ENCODE measurements at places on chromosomes 12 and 14.

- peak overlapping the region; percentile 81 for H3K4me3 ChIP-seq
- DNase-seq, result no peak
- peak overlapping the region; percentile 57 for H3K27ac ChIP-seq
- peaks cover 30% of the 10 kb centered on the region for H3K27me3 ChIP-seq
- no peaks in the 10 kb centered on the region for H3K36me3 ChIP-seq
Measured at GRCh38 chr14:59918824-59919569, 947 bp upstream of the LRRC9 start.

- DNase-seq, result no peak
- no peak overlapping the region for H3K27ac ChIP-seq
- H3K4me1 ChIP-seq, result peaks cover 2% of the 10 kb centered on the region
- H3K4me3 ChIP-seq, result no peak overlapping the region
Measured at GRCh38 chr14:95039259-95039992, 117.9 kb downstream of the DICER1 start.

DNA sequence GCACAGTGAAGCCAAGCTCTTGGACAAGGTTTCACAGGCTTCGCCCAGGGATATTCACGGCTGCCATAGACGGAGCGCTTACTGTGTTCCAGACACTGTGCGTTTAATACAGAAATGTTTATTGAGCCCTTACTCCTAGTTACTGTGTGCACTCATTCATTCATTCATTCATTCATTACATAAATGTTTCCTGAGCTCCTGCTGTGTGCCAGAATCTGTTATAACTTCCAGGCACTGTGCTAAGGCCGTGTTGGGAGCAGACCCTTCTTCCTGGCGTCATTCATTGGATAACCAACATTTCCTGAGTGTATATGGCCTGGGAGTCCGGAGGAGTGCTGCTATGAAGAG is 760 bp upstream of the MED13L start:
- peak overlapping the region; percentile 81 for H3K4me3 ChIP-seq

GRCh38 chr12:70314145-70314544 is 51.9 kb upstream of the KCNMB4 start:
- peaks cover 36% of the 10 kb centered on the region for H3K4me1 ChIP-seq
- DNase-seq, result no peak
- H3K27me3 ChIP-seq, result no peaks in the 10 kb centered on the region
- no peak overlapping the region for H3K27ac ChIP-seq
- no peak overlapping the region for H3K4me3 ChIP-seq
- peaks cover 4% of the 10 kb centered on the region for H3K36me3 ChIP-seq

DNA sequence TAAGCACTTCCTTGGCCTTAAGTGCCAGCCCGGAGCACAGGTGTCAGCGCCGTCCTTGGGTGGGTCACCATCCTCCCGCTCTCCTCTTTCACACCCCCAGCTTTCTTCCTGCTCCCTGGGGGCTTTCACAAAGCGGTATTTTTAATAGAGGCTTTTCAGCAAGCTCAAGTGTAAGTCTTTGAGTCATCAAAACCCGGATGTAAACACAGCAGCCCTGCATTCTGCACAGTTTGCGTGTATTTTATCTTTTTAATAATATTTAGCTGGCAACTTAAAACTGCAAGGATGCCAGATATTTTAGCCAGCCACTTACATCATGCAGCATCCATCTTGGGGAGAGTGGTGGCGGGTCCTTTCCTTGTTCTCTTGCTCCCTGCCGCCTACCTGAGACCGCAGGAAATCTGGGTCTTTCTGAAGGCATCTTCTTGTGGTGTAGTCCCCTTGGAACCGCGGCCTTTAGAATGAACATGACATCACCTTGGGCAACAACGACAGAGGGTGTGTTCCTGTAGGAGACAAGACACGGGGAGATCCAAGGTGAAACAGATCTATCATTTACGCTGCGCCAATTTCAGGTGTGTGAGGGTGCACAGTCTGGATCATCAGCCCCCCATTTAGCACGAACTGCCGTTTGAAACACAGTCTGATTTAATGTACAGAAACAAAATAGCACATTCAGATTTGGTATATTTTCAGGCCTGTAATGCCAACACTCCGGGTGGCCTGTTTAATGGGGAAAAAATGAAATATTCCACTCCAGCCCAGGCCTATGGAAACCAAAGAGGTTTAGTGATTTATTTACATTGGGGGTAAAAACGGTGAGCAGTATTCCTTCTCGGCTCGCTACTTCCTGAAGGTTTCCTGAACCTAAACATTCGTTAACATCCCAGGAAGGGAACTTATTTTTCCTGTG is 12.5 kb upstream of the IRF2BPL start:
- peak overlapping the region; percentile 84 for H3K4me3 ChIP-seq
- H3K27ac ChIP-seq, result peak overlapping the region; percentile 98

GRCh38 chr12:4630262-4630661 is 18.6 kb downstream of the AKAP3 start:
- H3K27ac ChIP-seq, result no peak overlapping the region
- H3K4me3 ChIP-seq, result no peak overlapping the region
- peaks cover 2% of the 10 kb centered on the region for H3K36me3 ChIP-seq
- peaks cover 14% of the 10 kb centered on the region for H3K27me3 ChIP-seq
- DNase-seq, result no peak

DNA sequence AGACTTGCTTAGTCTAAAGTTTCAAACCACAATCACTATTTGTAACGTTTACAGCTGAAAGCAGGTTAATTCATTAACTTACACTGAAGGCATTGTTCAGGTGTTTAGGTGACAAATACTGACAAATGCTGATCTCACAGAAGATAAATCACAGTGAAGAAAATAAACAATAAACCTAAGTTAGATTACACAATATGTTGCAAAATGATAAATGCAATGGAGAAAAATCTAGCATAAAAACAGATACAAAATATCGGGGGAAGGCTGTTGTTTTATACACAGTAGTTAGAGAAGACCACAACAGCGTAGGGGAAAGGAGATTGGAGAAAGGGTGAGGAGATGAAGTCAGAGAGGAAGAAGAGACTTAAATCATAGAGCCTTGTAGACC is 3.0 kb downstream of the SCAF11 start:
- H3K27ac ChIP-seq, result peak overlapping the region; percentile 100
- H3K4me1 ChIP-seq, result peaks cover 69% of the 10 kb centered on the region
- no peaks in the 10 kb centered on the region for H3K27me3 ChIP-seq
- no peak for DNase-seq
